ENCODE measurements at places on chromosomes 12 and 14.
A peak's percentile ranks its signal among the peaks of the same experiment; 100 is the strongest.

- H3K4me1 ChIP-seq, result no peaks in the 10 kb centered on the region
- H3K4me3 ChIP-seq, result no peak overlapping the region
- H3K27me3 ChIP-seq, result no peaks in the 10 kb centered on the region
- no peaks in the 10 kb centered on the region for H3K36me3 ChIP-seq
Observed at GRCh38 chr12:76777765-76778216, 13.9 kb downstream of the ZDHHC17 start.

- H3K36me3 ChIP-seq, result no peaks in the 10 kb centered on the region
- peaks cover 23% of the 10 kb centered on the region for H3K27me3 ChIP-seq
- no peaks in the 10 kb centered on the region for H3K4me1 ChIP-seq
- no peak overlapping the region for H3K27ac ChIP-seq
Observed at GRCh38 chr12:132313182-132313581, 16.2 kb downstream of the GALNT9 start.

DNA sequence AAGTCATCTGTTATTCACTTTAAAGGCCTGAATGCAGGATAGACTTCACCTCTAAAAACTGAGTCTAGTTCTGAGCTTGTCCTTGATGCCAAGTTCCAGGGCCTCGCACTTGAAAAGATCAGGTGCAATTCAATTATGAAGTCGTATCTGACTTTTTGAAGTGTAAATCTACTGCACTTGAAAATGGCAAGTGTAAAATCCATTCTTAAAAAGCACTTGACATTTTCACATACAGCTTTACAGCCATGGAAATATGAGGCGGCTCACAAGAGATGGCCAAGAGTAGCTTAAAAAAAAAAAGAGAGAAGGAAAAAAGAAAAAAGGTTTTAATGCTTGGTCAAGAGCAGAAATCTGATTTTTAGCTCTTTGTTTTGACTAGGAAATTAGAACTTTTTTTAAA, 172.5 kb downstream of the GXYLT1 start:
- no peaks in the 10 kb centered on the region for H3K36me3 ChIP-seq
- no peak overlapping the region for H3K4me3 ChIP-seq
- no peaks in the 10 kb centered on the region for H3K27me3 ChIP-seq

GRCh38 chr14:32494609-32495434, 165.7 kb downstream of the AKAP6 start:
- peak overlapping the region; percentile 32 for H3K4me3 ChIP-seq
- no peaks in the 10 kb centered on the region for H3K36me3 ChIP-seq
- peak; percentile 62 for DNase-seq
- no peaks in the 10 kb centered on the region for H3K27me3 ChIP-seq
- peaks cover 30% of the 10 kb centered on the region for H3K4me1 ChIP-seq

GRCh38 chr12:104602406-104602805, 145.7 kb downstream of the CHST11 start:
- H3K27me3 ChIP-seq, result no peaks in the 10 kb centered on the region
- no peak overlapping the region for H3K27ac ChIP-seq
- DNase-seq, result peak; percentile 30
- no peaks in the 10 kb centered on the region for H3K36me3 ChIP-seq
- H3K4me1 ChIP-seq, result peaks cover 37% of the 10 kb centered on the region

DNA sequence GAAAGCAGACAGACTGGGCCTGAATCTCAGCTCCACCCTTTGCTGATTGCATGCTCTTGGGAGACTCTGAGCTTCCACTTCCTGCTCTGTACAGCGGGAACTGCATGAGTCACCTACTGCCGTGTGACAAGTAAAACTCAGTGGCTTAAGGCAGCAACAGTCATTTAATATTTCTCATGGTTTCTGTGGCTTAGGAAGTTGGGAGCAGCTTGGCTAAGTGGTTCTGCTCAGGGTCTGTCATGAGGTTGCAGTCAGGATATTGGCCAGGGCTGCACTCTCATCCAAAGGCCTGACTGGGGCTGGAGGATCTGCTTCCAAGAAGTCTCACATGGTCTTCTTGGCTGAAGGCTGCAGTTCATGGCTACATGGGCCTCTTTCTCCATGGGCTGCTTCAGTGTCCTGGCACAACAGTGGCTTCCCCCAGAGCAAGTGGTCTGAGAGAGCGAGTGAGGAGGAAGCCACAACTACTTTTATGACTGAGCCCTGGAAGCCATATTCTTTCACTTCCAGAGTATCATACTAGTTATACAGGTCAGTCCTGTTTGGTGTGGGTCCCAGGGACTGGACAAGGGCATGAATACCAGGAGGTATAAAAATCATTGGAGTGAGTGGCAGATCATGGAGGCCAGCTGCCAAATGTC, 49.7 kb downstream of the FAM222A start:
- H3K4me1 ChIP-seq, result no peaks in the 10 kb centered on the region
- H3K36me3 ChIP-seq, result no peaks in the 10 kb centered on the region
- no peak overlapping the region for H3K4me3 ChIP-seq
- no peaks in the 10 kb centered on the region for H3K27me3 ChIP-seq
